ENCODE measurements at places on chromosomes 2 and 18.

DNA sequence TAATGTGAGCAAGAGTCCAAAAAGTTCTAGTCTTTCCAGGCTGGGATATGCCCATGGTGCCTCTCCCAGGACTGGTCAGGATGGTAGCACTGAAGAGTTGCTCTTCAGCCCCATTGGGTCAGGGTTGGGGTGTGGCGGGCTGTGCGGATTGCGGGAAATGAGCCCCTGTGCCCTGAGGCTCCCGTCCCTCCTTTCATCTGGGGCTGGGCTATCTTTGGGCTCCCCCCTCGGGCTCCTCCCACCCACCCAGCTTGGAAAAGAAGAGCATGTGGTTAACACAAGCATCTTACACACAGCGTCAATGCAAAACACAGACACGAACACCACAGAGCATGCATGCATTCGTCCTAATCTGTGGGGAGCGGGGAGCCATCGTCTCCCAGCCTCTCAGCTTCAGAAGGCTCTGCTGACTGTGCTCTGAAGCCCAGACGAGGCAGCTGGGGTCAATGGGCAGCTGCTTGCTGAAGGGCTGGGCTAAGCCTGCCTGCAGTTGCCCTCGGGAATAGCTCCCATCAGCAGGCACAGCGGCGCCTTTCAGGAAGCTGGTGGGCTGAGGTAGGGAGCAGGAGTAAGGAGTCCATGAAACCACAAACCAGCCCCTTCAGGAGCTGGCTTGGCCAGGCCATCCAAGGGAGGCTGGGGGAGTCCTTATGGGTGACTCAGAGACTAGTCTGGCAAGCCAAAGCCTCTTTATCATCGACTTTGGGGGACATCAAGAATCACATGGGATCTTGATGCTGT lies 112.9 kb downstream of the CLIP4 start:
- no peak for DNase-seq

DNA sequence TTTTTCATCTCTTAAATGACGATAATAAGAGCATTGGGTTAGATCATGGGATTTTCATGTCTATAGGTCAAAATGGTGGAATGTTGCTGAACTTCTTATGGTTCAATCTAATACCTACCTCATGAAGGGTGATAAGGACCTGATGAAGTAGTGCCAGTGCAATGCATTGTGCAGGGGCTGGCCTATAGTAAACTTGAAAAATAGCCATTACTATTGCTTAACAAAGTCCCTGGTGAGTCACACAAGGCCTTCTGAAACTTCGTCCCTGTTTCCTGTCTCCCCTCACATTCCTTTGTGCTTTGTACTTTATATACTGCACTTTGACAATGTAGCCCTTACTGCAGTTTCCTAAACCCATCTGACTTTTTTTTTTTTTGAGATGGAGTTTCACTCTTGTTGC lies 515.9 kb downstream of the SLC4A3 start:
- no peak for DNase-seq

DNA sequence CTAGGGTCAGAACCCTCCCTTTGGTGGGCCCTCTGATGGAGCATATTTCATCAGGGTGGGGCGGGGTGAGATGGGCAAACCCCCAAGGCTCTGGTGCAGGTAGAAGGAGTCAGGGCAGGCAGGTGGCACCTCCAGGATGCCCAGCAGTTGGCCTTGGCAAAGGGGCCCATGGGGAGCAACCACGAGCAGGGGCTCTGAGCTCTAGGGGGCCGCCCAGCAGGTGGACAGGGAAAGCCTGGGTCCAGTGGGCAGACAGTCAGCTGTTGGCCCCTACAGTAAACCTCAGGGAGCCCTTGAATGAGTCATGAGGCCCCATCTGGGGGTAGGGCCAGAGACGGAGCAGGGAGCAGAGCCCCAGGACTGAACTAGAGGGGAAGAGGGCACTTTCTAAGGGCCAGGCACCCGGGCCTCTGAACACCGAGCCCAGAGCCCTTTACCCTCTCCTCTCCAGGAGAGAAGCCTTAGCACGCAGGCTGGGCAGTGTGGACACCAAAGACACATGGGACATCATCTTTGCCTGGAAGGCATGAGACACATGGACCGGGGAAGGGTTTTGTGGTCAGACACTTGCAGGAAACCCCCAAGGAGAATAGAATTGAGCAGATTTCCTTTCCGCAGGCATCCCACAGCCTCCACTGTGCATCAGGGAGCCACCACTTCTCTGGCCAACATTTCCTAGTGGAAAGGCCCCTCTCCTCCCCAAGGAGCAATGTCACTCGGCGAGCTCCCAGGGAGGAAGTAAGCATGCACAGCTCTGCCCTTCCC lies 257.3 kb downstream of the GLI2 start:
- DNase-seq, result no peak

- no peak for DNase-seq
Measured at GRCh38 chr2:226618875-226619605, 180.6 kb downstream of the IRS1 start.

DNA sequence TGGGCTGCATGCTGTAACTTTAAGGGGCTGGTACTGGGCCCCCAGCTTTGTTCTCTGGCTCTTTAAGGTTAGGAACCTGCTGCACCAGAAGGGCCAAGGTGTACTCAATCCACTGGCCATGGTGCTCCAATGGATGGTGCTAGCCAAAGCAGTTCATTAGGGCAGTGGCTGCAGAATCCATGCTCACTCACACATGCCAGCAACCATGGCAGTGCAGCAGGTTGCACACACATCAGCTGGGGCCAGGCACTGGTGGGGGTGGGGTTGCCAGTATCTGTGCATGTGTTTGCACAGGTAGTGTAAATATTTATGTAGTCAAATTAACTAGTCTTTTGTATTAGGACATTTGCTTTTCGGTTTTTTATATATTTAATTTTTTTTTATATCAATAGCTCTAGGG lies 228.3 kb upstream of the EPC2 start:
- no peak for DNase-seq

DNA sequence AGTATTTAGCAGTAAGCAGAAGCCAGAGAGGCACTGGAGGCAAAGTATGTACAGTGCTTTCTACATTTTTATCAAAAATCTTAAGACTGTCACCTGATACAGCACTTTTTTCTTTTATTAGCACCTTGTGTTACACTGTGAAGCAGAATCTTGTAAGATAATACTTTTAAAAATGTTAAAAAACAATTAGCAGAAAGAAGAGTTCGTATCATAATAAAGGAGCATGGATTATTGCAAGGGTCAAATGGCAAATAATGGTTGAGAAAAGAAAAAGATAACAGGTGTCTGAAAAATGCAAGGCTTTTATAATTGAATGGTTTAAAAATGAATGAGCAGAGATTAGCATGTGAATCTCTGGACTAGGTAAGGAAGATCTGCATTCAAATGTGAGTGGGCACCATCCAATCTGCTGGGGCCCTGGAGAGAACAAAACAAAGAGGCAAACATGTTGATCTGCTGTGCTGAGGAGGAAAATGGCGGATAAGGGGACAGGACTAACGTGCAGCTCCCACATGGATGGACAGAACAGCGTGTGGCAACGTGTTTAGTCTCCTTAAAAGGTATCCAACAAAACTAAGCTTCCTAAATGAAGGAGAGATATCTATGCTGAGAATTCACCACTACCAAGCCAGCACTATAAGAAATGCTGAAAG lies 9.5 kb downstream of the CEBPZOS start:
- no peak for DNase-seq

DNA sequence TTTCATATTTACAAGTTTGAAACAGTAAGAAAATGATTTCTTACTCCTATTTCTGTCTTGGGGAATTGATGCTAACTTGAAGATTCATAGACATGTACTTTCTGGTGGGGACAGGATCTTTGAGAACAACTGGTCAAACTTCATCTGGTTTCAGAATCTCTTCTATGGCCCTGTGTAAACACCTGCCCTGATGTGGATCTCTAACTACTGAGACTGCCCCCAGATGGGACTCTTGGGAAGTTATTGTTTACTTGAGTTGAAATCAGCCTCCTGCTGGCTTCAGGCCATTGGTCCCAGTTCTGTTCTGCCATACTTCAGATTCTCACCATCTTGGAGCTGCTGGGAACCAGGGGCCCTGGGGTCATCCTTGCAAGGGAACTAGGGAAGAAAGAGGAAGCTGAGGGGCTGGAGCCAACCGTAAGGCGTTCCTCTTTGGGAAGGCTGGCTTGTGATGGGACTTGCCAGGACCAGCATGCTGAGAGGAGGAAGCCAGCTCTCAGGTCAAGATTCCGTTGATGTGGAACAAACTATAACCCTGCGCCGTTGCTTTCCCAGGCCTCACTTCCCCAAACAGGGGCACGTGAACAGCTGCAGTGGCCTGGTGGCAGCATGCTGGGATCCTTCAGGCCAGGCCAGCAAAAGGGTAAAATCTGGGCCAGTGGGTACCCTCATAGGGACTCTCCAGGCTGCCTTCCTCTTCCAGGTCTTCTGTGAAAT lies 135.5 kb upstream of the CXCR4 start:
- no peak for DNase-seq

- DNase-seq, result no peak
Measured at GRCh38 chr2:172947461-172948153, 128.0 kb upstream of the MAP3K20 start.

DNA sequence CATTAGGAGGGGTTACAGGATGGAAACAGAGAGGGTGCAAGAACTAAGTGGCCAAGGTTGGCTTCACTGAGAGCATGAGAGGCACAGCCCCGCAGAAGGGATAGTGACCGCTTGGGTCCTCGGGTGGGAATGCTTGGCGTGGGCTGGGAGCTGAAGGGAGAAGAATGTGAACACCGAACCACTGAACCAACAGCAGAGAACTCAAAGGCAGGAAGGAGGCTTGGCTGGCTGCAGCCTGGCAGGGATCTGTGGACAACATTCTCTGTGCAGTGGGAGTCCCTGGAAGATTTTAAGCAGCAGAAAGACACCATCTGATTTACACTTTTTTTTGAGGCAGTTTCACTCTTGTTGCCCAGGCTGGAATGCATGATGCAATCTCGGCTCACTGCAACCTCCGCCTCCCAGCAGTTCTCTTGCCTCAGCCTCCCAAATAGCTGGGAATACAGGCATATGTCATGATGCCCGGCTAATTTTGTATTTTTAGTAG lies 33.9 kb downstream of the SOWAHC start:
- no peak for DNase-seq

DNA sequence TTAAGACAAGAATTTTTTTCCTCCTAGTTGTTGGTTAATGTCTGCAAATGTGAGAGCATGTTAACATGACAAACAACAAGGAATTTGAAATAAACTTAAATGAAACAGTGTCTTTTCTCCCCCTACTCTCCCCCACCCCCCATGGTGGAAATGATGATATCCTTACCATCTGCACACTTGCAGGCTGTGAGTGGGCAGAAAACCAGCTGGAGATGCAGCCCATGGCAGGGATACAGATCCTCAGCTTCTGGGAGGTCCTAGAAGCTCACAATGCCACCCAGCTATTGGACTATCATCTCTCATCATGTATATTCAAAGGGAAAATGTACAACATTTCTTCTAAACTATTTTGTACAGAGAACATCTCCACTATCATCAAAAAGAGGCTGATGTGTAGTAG lies 196.8 kb downstream of the SLC8A1 start:
- DNase-seq, result no peak

DNA sequence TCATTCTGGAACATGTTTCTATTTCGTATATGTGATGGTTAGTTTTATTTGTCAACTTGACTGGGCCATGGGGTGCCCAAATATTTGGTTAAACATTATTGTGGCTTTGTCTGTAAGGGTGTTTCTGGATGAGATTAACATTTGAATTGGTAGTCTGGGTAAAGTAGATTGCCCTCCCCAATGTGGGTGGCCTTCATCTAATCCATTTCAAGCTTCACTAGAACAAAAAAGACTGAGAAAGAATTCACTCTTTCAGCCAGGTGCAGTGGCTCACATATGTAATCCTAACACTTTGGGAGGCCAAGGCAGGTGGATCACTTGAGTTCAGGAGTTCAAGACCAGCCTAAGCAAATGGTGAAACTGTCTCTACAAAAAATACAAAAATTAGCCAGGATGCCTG lies 55.7 kb upstream of the TANC1 start:
- no peak for DNase-seq

DNA sequence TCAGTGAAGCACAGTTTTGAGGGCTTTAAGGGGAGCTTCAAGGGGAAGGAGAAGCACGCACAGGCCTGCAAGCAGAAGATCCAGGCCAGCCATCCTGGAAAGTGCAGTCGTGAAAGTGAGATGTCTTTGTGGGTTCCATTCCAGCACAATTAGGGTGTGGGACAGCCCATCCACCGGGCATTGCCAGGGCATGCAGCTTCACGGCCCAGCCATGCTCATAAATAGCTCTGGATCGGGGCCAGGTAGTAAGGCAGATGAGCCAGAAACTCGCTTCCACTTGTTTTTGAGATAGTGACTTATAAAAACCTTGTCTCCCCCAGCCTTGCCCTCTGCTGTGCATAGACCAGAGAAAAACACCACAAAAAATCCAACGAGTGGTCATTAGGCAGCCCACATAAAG lies 21.0 kb downstream of the KDSR start:
- DNase-seq, result no peak

- DNase-seq, result no peak
Measured at GRCh38 chr2:33167622-33168245, 221.0 kb downstream of the LTBP1 start.

- DNase-seq, result no peak
Measured at GRCh38 chr2:10519394-10519740, 71.2 kb upstream of the ODC1 start.

DNA sequence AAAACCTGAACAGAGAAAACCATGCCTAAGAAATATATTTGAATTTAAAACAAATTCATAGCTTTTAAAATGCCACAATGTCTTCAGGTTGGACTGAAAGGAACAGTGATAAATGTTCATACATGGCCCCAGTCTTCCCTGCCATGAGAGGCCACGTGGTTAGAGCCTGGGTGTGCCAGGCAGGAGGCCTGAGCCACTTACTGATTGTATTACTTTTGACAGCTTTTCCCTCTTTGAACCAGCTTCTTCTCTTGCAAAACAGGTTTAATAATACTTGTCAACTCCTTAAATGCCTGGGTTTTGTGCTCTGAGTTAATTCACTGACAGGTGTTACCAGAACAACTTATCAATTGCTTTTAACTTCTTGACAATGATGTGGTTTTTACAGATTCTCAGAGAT lies 27.0 kb downstream of the RBKS start:
- no peak for DNase-seq

GRCh38 chr2:128299628-128300027 lies 19.0 kb downstream of the HS6ST1 start:
- DNase-seq, result no peak

- peak; percentile 55 for DNase-seq
Measured at GRCh38 chr18:68660354-68661183, 54.3 kb downstream of the TMX3 start.

GRCh38 chr2:121707920-121708361 lies 28.7 kb downstream of the NIFK start:
- DNase-seq, result no peak

GRCh38 chr2:61995065-61995464 lies 89.6 kb downstream of the COMMD1 start:
- DNase-seq, result no peak

GRCh38 chr2:188050726-188051125 lies 240.9 kb upstream of the GULP1 start:
- DNase-seq, result no peak

Measured in RPMI8226 (cell line).